ENCODE measurements at places on chromosomes 4 and X. TPM values are rescaled to one million over a fixed set of nuclear protein-coding genes. Genes with fewer than 3 reads are reported as not detected.

The USP17L29 gene
- total RNA-seq, result not detected

The CCDC160 gene
- 1.3 TPM for total RNA-seq

The KIF4A gene
- 1.0 TPM for total RNA-seq

The INPP4B gene
- total RNA-seq, result 84.9 TPM

The KIT gene
- 21.0 TPM for total RNA-seq

The GAGE12F gene
- total RNA-seq, result not detected

The HTRA3 gene
- total RNA-seq, result 17.5 TPM

The CDKL2 gene
- 1.1 TPM for total RNA-seq

The PCDH18 gene
- total RNA-seq, result 13.7 TPM

The SMIM10L2A gene
- total RNA-seq, result 1.1 TPM

The NOX1 gene
- total RNA-seq, result 0.78 TPM

DNA sequence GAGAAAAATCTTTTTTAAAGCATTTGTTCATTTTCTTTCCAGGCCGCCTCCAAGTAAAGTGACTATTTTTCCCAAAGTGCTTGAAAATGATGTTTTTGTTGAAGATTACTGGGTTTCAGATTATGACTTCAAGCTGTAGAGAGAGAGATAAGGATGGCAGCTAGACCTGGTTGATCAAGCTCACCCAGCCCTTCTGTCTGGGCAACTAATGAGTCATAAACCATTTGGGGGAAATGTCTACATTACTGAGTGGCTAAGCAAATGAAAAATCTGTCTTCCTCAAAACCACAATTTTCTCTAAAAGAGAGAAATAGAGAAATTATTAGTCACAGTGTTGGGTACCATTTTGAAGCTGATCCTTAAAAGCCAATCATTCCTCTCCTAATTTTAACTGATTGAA lies 355.4 kb upstream of the CPEB2 start:
- no peak for DNase-seq

DNA sequence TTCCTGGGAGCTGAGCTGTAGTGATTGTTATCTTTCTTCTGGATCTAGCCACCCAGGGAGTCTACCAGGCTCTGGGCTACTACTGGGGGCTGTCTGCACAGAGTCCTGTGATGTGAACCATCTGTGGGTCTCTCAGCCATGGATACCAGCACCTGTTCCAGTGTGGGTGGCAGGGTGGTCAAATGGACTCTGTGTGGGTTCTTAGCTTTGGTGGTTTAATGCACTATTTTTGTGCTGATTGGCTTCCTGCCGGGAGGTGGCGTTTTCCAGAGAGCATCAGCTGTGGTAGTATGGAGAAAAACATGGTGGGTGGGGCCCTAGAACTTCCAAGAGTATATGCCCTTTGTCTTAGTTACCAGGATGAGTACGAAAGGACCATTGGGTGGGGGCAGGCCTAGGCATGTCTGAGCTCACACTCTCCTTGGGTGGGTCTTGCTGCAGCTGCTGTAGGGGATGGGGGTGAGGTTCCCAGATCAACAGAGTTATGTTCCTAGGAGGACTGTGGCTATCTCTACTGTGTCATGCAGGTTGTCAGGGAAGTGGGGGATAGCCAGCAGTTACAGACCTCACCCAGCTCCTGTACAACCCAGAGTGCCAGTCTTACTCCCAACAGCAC lies 264.8 kb upstream of the LDB2 start:
- DNase-seq, result no peak

- DNase-seq, result no peak
These were observed 89.8 kb downstream of the CHIC2 start for GRCh38 chr4:53974561-53974960.

- peak; percentile 62 for DNase-seq
These were observed 276.9 kb upstream of the TACR3 start for GRCh38 chr4:103996637-103997036.

- DNase-seq, result no peak
These were observed 62.1 kb upstream of the ANTXR2 start for GRCh38 chr4:80134936-80135701.

DNA sequence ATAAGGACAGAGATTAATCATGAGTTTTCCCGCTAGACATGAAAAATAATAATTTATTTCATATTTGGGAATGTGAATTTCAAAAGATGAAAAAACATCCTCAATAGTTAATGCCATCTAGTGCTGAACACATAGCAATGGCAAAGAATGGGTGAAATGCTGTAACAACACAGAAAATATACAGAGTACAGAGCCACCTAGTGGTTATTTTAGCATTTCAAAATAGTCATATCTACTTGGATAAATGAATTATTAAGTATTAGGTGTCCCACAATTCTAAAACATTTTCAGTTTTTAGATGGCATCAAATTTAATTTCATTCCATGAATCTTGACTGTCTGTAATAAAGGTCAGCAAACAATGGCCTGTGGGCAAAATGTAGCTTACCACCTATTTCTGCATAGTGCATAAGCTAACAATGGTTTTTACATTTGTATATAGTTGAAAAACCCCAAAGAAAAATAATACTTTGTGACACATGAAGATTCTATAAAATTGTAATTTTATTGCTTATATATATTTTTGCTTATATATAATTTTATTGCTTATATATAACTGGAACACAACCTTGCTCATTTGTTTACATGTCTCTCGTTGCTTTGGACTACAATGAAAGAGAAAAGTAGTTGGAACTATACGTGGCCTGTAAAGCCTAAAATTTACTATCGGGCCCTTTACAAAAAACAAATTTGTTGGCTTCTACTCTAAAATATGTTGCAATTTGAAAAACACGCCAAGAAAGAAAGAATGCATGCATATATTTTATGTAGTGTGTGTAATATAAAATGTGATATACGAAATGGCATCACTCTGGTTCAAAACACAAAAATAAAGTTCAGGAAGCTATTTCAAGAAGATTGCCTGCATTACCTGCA lies 99.1 kb upstream of the FAM47C start:
- DNase-seq, result no peak

- no peak for DNase-seq
These were observed 8.9 kb downstream of the MSANTD1 start for GRCh38 chr4:3257556-3258482.

Measured in ureter (tissue), 1 donor.